ENCODE measurements at places on chromosomes 3 and 15. TPM values are rescaled to one million over a fixed set of nuclear protein-coding genes. Genes with fewer than 3 reads are reported as not detected.

DNA sequence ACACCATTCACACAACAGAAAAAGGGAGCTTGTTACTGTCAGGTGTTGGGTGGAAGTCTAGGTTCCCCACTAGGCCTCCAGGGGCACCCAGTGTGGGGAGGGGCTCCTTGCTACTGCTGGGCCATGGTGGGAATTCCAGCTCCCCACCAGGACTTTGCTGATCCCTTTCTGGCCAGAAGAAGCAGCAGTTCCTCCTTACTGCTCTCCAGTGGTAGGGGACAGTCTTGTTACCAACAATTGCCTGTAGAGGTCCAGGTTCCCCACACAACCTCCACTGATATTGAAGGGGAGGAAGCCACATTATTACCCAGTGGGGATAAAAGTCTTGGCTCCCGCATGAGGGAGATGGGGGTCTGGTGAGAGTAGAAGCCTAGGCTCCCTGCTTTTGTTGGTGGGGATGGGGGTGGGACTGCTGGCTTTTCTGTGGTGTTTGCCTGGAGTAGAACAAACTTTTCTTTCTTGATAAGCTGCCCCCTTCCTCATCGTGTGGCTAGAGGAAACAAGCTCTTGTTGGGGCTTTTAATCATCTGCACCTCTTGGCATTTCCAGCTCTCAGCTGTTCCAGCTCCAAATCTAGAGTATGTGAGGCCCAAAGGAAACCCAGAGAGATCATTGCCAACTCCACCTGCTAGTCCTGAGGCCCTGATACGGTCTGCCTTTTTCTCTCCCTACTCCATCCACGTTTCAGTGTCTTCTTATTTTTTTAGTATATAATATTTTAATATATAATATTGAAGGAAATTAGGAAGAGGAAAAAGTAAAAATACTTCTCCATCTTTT is 824.2 kb downstream of the AGBL1 start:
- DNase-seq = no peak

C2CD4A gene
- 0.19 TPM for total RNA-seq

KIF7 gene
- 13.4 TPM for total RNA-seq

DNA sequence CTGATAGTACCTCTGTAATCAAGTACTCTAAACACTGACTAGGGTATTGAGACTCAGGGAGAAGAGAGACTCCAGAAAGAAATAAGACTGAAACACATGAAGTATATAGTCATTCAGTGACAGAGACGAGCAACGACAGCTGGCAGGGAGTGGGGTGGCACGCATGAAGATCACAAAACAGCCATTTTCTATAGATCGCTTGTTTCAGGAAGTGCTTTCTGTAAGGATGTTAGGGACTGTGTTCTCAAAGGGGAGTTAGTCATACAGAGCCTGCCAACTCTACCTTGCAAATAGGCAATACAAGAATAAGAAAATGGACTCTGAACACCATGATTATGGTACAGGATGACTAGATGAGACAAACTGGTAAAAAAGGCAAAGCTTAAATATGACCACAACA is 139.5 kb downstream of the TBL1XR1 start:
- DNase-seq = no peak

DNA sequence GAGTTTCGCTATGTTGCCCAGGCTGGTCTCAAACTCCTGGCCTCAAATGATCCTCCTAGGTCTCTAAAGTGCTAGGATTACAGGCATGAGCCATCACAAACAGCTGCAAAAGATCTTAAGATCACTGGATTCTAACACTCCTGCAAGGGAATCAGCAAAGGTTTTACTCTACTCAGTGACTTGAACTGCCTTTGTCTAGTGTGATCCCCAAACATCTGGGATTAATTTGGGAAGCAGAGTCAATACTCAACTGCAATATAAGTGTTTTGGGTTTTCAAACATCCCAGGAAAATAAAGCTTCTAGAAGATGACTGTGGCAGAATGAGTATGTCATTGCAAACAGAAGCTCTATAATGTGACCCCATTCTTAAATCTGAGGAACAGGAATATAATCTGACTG is 7.2 kb downstream of the SPG21 start:
- DNase-seq = no peak

KLHL6 gene
- total RNA-seq = 0.12 TPM
